CD4-positive, alpha-beta T cell treated with Interleukin-15 for 4 hours (primary cell): ENCODE measurements at places on chromosomes 4 and X.

GRCh38 chr4:134278675-134279074, 77.1 kb upstream of the PABPC4L start:
- no peak for DNase-seq

DNA sequence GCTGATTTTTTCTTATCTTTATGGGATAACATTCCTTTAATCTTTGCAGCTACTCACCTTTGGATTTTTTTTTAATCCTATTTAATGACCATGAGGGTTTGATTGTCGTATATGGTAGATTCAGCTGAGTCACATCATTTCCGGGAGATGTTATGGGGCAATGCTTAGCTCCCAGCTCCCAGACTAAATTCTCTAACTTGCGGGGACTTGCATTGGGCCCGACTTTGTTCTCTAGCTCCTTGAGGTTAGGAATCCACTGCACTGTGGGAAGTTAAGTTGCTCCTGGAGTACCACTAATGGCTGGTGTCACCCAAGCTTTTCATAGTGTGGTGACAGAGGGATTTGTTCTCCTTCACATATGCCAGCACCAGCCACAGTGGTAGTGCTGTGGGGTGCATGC, 287.4 kb downstream of the TECRL start:
- no peak for DNase-seq

GRCh38 chrX:110699109-110699508, 96.5 kb downstream of the CHRDL1 start:
- DNase-seq: no peak

GRCh38 chr4:89036535-89036934, 20.4 kb downstream of the FAM13A start:
- no peak for DNase-seq

GRCh38 chrX:46796574-46797191, 37.8 kb upstream of the SLC9A7 start:
- peak; percentile 67 for DNase-seq

- no peak for DNase-seq
These were observed 69.6 kb downstream of the ADRA2C start for GRCh38 chr4:3835527-3836405.
